Bronchus fibroblast of lung (primary cell): ENCODE measurements at places on chromosomes 1 and 21. TPM values are rescaled to one million over a fixed set of nuclear protein-coding genes. Genes with fewer than 3 reads are reported as not detected.

Gene MCL1
- 119 and 137 TPM in 2 replicates for total RNA-seq

Gene TTC24
- total RNA-seq, result not detected in 2 replicates

Gene STPG1
- 6.7 and 8.2 TPM in 2 replicates for total RNA-seq

Gene CFAP45
- total RNA-seq, result 0.30 and 0.84 TPM in 2 replicates

Gene EPHX1
- 9.8 and 13.8 TPM in 2 replicates for total RNA-seq

Gene CLDN17
- total RNA-seq, result not detected in 2 replicates

Gene FAM72D
- 3.2 and 4.0 TPM in 2 replicates for total RNA-seq

Gene GJA8
- total RNA-seq, result not detected in 2 replicates

Gene CD1D
- 0.67 and 0.89 TPM in 2 replicates for total RNA-seq

Gene TRIM58
- total RNA-seq, result not detected in 2 replicates

Gene RXFP4
- not detected in 2 replicates for total RNA-seq

Gene ST6GALNAC3
- total RNA-seq, result 1.5 and 3.6 TPM in 2 replicates

Gene B3GALT2
- total RNA-seq, result 0.59 and 1.2 TPM in 2 replicates

Gene USP25
- 25.2 and 26.2 TPM in 2 replicates for total RNA-seq

Gene TCEA3
- total RNA-seq, result 4.8 and 5.9 TPM in 2 replicates

Gene FBXO2
- 0.34 and 0.89 TPM in 2 replicates for total RNA-seq

Gene CCDC28B
- total RNA-seq, result 16.0 and 16.8 TPM in 2 replicates

Gene AMY2A
- total RNA-seq, result not detected in 2 replicates

Gene OR2L3
- not detected in 2 replicates for total RNA-seq

Gene NPHS2
- total RNA-seq, result not detected in 2 replicates

Gene SASS6
- 2.2 and 3.5 TPM in 2 replicates for total RNA-seq

Gene CNKSR1
- 0.15 and 0.17 TPM in 2 replicates for total RNA-seq

Gene RAVER2
- 7.1 and 7.4 TPM in 2 replicates for total RNA-seq

Gene ACTN2
- not detected in 2 replicates for total RNA-seq

Gene MYOCOS
- not detected in 2 replicates for total RNA-seq

Gene RBM34
- 29.3 and 39.7 TPM in 2 replicates for total RNA-seq

Gene EPHB2
- 12.4 and 14.1 TPM in 2 replicates for total RNA-seq

Gene DCDC2B
- not detected in 2 replicates for total RNA-seq

Gene KCNJ15
- total RNA-seq, result 0.15 TPM in 1 of 2 replicates, not detected in the other

Gene RHCE
- 0.15 and 0.50 TPM in 2 replicates for total RNA-seq

Gene ICOSLG
- under 0.01 TPM in 1 of 2 replicates, not detected in the other for total RNA-seq
